Right lung (tissue), 10 donors: ENCODE measurements at places on chromosomes 7 and 10.

DNA sequence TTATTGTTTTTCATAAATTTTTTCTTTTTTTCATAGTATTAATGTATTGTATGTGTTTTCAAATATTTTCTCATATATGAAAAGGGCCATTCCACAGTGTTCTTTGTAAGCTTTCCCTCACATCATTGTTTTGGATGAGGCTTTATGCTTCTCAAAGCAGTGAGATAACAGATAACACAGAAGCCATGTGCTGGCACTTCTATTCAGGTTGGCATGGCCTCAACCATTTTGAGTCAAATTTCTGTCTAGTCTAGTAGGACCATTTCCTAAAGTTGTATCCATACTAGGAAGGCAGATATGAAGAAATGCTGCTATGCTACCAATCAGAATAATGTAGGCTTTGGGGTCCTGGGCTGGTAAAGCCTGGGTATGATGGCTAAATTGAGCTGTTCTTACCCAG, 135.9 kb upstream of the LAMB4 start:
- DNase-seq, result no peak

DNA sequence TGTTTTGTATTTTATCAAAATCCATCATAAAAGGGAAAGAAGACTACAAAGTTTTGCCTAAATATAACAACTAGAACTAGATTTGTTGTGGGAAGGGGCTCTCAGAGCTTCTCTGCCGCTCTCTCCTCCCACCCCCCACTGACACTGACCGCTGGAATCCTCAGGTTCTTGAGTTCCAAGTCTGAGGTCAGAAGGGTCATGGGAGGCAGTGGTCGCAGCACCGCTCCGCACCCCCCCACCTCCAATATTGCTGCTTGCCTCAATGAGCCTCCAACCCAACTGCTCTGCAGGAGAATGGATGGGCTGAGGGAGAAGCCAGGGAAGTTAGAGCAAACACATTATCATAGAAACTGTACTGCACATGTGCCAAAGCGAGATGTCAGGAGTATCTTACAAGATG, 359.4 kb downstream of the GRID1 start:
- no peak for DNase-seq

DNA sequence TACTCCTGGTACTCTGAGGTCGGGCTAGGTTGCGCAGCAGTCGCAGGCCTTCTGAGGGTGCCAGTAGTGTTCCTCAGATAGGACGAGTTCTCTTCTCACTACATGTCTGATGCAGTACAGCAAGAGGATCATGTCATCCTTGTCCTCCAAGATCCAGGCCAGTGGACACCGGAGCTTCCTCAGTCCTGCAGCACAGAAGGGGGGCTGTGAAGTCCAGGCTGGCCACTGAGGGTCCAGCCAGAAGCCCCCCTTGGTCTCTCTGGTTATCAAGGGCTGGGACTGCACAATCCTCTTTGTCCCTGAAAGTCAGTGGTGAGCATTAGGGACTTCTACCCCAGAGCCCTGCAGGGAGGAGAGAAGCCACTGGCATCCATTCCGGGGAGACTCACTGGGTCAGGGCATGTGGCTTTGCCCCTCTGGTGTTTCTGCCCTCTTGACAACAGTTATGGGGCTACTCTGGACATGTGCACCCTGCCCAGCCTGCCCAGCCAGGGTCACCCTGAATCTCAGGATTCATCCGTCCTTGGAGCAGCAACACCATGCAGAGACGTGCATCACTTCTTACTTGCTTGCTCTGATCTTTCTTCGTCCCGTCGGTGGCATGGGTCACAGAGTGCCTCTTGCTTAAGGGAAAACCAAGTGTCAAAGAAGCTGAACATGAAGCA, 125.7 kb downstream of the ADCY1 start:
- DNase-seq, result no peak

DNA sequence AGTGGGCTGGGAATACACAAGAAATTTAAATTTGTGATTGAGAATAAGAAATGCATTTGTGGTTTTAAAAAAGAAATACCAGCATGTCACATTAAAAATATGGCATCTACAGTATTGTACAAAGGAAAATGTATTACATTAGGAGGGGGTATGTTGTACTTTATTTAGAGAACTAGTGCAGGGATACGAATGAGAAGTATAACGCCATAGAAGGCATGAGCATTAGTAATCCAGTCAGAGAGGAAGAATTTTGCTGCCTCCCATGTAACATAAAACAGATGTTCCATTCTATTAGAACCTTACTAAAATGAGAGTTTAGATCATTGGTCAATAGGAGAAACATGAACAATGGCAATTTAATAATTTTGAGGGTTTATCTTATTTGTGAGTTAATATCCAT, 182.2 kb downstream of the ADK start:
- DNase-seq, result no peak

- no peak for DNase-seq
Measured at GRCh38 chr7:69790977-69791724, 192.9 kb downstream of the AUTS2 start.

DNA sequence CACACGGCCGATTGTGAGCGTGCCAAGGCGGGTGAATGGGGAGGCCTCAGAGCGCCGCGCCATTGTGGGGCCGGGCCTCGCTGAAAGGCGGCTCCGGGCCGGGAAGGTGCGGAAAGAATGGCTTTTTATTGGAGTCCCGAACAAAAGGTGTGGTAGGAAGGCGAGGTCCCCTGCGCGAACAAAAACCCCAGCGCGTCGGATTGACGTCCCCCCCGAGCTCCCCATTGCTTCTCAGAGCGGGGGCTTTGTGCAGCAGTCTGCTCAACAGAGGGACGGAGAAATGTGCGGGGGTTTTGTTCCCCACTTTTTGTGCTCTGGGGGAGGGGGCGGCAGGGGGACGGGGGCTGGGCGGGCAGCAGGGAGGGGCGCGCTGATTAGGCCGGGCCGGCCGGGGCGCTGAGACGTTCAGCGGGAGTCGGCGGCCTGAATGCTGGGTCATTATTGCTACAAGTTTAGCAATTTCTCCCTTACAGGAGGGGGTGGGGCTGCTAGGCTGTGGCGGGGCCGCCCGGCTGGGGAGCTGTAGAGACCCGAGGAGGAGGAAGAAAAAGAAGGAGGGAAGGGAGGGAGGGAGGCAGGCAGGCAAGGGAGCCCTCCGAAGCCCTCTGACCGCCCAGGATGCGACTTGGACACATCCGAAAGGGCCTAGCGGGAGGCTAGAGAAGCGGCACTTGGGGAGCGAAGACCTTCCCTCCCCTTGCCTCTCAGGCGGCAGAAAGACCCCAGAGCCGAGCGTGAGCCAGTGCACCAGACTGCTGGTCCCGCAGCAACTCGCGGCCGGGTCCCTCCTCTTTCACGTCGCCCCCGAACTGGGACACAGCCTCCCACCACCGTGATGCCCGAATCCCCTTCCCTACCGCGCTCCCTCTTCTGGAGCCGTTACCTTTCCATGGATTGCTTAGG, 4.6 kb downstream of the NKX2-3 start:
- DNase-seq, result no peak

- DNase-seq, result no peak
Measured at GRCh38 chr7:138009350-138009653, 7.4 kb upstream of the CREB3L2 start.

- DNase-seq, result no peak
Measured at GRCh38 chr7:31688372-31688771, 1.4 kb downstream of the PPP1R17 start.

DNA sequence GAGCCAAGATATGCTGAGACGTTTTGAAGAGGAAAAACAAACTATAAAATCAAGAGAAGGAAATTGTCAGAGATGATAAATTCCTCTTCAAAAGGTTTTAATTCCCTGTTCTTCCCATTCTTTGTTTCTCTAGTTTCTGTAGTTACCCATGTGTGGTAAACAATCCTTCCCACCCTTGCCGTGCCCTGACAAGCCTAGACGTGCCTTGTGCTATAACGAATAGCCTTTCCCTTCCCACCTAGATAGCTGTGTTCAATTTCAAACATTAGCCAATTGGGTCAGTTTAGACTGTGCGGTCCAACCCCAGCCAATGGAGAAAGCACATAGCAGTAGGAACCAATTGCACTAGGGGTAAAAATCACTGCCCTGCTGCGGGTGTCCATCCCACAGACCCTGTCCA, 138.1 kb downstream of the RALA start:
- DNase-seq, result no peak

- DNase-seq, result no peak
Measured at GRCh38 chr10:11351801-11352200, 259.6 kb downstream of the USP6NL start.

GRCh38 chr7:98084631-98085030, 22.0 kb upstream of the LMTK2 start:
- DNase-seq, result no peak

DNA sequence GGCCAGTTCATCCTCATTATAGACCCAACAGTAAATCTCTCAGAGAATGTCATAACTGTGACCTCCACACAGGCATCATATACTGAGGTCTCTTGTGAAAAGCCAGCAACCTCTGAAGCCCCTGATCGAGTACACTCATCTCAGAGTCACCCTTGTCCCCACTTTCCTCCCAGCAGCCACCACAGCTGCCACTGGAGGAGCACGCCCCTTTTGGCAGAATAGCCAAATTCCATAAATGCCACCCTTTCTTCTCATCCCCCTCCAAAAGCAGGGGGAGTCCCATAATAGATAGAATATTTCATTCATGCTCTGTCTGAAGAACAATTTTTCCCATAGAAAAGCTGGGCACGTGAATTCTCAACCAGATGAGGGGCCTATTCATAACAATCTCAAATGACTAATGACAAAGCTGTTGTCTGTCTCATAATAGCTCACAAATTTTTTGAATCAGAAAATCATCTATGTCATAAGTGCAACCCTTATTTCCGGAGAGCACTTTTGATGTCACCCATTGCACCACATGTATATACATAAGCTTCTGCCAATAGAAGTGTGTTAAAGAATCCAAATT, 47.4 kb downstream of the SGMS1 start:
- no peak for DNase-seq

DNA sequence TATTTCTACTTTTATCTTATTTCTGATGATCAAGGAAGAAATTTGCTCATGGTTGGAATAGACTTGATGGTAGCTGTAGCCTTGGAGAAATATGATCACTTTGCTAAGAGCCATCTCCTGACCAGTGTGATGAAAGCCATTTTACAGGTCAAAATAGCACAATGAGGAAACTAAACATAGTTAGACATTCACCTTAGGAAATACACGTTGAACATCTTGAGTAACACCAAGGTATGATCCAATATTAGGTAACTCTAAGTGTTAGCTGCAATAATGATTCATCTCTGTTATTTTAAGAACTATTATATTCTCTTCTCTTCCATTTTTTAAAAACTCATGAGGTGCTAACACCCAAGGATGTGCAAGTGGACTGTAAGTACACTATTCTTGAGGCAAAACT, 328.0 kb downstream of the PLXDC2 start:
- no peak for DNase-seq

DNA sequence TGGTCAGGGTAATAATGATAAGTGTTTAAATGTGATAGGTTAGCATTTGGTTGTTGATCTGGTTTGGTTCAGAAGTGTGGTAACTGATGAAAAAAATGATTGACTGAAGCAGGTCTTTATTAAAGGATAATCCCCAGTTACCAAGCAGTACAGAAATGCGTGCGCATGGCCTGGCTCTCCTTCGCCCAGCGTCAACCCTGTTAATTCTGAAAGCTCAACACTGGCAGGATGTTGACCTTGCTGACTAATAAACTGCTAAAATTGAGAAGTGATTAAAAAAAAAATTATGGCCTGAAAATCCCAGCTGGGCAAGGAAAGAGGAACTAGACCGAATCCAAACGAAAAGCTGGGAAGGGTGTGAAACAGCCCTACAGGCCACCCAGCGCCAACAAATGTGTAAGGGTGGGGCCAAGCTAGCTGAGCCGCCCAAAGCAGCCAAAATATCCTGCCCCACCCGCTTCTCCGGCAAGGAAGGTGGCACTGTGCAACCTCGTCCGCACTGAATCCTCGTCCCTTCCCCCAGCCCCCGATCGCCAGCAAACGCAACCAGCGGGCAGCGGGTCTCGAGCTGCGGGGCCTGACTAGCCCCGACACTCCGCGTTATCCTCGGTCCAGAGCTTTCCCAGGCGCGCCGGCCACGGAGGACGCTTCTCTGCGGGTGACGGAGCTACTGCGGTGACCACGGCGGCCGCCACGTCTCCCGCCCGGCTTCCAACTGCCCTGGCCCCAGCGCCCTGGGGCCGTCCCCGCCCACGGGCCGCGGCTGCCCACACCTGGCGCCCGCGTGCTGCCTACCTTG, 561 bp downstream of the SHTN1 start:
- DNase-seq, result peak; percentile 34

DNA sequence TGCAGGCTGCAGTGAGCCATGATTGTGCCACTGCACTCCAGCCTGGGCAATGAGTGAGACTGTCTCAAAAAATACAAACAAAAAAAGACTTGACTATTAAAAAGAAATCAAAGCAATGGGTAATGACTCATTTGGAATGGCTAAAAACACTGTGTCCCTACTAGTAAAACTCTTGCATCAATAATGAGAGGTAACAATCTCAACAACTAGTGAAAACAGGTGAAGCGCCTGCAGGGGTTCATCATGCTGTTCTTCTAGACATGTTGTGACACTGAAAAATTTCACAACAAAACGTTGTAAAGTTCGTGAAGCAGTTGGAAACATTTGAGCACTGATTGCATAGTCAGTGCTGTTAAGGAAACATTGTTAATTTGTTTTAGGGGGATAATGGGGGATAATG, 26.9 kb upstream of the SLC29A4 start:
- no peak for DNase-seq

DNA sequence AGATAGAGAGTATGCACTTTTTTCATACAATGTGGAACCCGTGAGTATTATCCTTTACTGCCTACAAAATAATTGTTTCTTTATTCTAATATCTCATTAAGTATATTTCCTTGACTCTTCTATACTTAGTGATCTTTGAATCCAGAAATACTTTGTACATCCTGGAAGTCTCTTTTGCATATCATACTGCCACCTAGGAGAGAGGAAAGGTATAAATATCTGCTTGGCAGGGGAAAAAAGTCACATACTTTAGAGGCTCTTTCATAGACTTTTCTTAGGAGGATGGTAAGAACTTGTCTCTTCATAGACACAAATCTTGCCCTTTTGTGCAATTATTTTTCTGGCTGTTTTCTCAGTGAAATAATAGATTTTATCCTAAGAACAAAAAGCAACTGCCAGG, 436.0 kb downstream of the PAXIP1 start:
- DNase-seq, result no peak

DNA sequence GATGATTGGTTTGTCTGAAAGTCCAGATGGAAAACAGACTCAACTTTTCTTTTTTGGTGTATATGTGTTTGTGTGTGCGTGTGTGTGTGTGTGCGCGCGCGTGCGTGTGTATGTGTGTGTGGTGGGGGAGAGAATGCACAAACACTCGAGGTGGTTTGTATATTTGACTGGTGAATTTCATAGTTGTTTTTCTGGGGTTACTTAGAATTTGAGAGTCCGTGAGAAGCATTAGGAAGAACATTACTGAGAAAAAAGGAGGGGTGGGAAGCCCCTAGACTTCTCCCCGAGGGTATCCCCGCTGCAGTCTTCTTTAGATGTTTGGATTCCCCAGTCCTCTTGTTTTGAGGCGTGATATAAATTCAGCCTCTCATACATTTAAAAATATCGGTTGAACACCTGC, 6.0 kb downstream of the CAMK1D start:
- no peak for DNase-seq

GRCh38 chr7:98998821-98999725, 120.7 kb downstream of the TRRAP start:
- DNase-seq, result no peak

- no peak for DNase-seq
Measured at GRCh38 chr7:127153315-127153714, 99.4 kb downstream of the GRM8 start.

- no peak for DNase-seq
Measured at GRCh38 chr7:156577645-156578577, 62.7 kb upstream of the RNF32 start.
